ENCODE measurements at places on chromosomes 1 and 21.

GRCh38 chr21:35329940-35330660 lies 281.0 kb upstream of the RUNX1 start:
- no peak overlapping the region for H3K27ac ChIP-seq
- H3K4me1 ChIP-seq = no peaks in the 10 kb centered on the region

DNA sequence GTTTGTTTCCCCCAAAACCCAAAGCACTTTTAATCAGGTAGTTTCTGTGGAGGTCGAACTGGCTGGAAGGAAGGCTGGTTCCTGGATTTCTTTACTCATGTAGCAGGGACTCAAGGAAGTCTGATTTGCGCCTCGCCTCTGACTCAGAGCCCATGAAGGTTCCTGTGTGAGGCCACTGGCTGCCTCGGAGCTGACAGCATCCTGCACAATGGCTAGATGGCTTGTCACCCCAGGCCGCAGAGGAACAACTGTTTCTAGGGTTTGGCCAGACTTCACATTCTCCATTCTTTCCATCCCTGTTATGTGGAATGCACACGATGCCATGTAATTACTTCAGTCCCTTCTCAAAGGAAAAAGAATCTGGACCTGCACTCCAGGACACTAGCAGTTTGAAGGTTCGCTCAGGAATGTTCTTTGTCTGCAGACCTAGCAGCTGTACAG lies 39.1 kb upstream of the PRSS38 start:
- no peak overlapping the region for H3K4me3 ChIP-seq
- H3K36me3 ChIP-seq = peaks cover 14% of the 10 kb centered on the region
- no peaks in the 10 kb centered on the region for H3K4me1 ChIP-seq
- peak; percentile 23 for DNase-seq
- no peaks in the 10 kb centered on the region for H3K27me3 ChIP-seq

DNA sequence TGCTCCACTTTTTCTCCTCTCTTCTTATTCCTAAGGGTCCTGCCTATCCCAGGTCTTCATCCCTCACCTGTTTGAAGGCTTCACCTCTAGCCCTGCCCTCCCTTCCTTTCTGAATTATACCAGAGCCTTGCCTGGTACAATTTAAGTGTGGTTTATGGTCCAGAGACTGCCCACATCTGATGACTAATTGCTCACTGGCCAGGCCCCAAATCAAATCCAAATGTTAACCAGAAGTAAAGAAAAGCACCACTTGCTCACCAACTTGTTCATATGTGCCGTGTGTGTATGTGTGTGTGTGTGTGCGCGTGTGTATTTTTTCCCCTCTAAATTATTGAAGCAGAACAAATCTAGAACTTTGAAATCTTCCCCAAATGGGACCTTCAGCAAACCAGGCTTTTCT lies 26.4 kb downstream of the MYOM3 start:
- no peak overlapping the region for H3K4me3 ChIP-seq
- no peak for DNase-seq
- no peaks in the 10 kb centered on the region for H3K36me3 ChIP-seq

GRCh38 chr1:230306169-230306568 lies 120.0 kb downstream of the PGBD5 start:
- no peaks in the 10 kb centered on the region for H3K4me1 ChIP-seq
- no peak for DNase-seq
- no peak overlapping the region for H3K27ac ChIP-seq
- H3K36me3 ChIP-seq = no peaks in the 10 kb centered on the region

DNA sequence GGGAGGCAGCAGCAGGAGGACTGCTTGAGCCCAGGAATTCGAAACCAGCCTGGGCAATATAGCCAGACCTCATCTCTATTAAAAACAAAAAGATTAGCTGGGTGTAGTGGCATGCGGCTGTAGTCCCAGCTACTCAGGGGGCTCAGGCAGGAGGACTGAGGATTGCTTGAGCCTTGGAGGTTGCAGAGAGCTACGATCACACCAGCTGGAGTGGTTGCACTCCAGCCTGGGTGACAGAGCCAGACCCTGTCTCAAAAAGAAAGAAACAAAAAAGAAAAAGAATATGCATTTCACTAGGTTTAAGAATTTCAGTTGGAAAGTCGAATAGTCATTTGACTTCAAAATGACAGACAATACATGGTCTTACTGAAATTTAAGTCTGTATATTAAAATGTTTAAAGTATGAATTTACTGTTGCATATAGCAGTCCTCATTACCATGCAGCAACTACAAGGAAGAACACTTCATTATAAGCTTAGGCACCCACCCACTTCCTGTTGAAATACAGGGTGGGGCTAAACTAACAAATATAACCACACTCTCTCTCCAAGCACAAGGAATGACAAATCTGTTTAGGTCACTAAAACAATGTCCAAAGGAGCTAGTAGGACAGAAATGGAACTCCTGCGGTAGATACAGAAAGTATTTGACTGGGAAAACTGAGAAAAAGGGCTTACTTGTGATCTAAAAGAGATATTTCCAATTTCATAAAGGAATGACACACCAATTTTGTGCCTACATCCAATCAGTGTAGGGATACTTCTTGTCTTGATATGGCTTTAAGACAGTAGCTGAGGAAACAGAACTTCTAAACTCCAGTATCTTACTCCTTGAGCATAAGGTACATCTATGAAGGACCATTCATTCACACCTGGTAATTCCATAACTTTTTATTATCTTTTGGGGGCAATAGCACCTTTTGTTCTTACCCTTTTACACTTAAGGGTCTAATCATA lies 44.1 kb downstream of the GPR3 start:
- no peak for DNase-seq
- H3K4me1 ChIP-seq = peaks cover 70% of the 10 kb centered on the region
- H3K27me3 ChIP-seq = no peaks in the 10 kb centered on the region
- H3K27ac ChIP-seq = peak overlapping the region; percentile 80
- no peaks in the 10 kb centered on the region for H3K36me3 ChIP-seq

DNA sequence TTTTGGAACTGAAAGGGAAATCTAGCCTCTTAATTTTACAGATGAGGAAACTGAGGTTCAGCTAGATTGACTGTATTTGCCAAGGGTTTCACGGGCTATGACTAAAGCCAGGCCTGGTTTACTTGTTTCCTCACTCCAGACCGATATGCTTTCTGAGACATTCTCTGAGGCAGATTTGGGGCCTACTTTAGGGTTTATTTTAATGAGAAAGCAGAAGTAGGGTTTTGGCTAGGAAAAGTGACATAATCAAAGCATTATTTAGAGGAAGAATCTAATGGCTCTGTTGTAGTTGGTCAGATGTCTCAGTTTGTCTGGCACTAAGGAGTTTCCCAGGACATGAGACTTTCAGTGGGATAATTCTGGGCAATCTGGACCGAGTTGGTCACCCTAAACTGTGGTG lies 1.5 kb upstream of the RPTN start:
- no peak overlapping the region for H3K4me3 ChIP-seq
- H3K36me3 ChIP-seq = no peaks in the 10 kb centered on the region
- DNase-seq = no peak
- no peaks in the 10 kb centered on the region for H3K27me3 ChIP-seq

GRCh38 chr1:163823017-163823416 lies 501.3 kb downstream of the NUF2 start:
- H3K4me1 ChIP-seq = no peaks in the 10 kb centered on the region
- H3K4me3 ChIP-seq = no peak overlapping the region
- H3K36me3 ChIP-seq = no peaks in the 10 kb centered on the region

- H3K4me1 ChIP-seq = no peaks in the 10 kb centered on the region
- H3K27ac ChIP-seq = no peak overlapping the region
- no peaks in the 10 kb centered on the region for H3K36me3 ChIP-seq
- no peak for DNase-seq
Observed at GRCh38 chr1:14997646-14998276, 155.8 kb upstream of the TMEM51 start.

All from upper lobe of right lung (tissue), 1 donor.